T-helper 22 cell (primary cell): ENCODE measurements at places on chromosomes 4 and X.

DNA sequence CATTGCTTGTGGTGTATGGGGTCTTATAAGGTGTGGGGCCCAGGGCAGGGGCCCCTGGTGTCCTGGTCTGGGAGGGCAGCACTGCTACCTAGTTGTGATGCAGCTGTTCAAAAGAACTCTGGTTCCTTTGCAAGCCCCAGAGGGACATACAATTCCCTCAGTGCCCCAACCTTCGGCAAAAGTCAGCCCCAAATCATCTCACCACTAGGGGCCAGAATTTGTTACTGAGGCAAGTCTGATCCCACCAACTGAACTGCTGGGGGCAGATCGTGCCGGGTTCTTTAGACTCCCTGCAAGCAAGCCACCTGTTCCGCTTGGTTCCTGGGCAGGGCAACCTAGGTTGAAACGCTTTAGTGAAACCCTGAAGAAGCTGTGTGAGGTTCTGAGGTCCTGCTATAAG lies 180.1 kb upstream of the S100G start:
- no peak for DNase-seq

- no peak for DNase-seq
These were observed 51.0 kb upstream of the ENPP6 start for GRCh38 chr4:184268584-184269160.

- no peak for DNase-seq
These were observed 177.7 kb upstream of the PPARGC1A start for GRCh38 chr4:24067367-24068193.

- DNase-seq, result no peak
These were observed 319.3 kb upstream of the PPARGC1A start for GRCh38 chr4:24209131-24209530.

GRCh38 chr4:111761531-111761930 lies 383.7 kb upstream of the FAM241A start:
- no peak for DNase-seq

DNA sequence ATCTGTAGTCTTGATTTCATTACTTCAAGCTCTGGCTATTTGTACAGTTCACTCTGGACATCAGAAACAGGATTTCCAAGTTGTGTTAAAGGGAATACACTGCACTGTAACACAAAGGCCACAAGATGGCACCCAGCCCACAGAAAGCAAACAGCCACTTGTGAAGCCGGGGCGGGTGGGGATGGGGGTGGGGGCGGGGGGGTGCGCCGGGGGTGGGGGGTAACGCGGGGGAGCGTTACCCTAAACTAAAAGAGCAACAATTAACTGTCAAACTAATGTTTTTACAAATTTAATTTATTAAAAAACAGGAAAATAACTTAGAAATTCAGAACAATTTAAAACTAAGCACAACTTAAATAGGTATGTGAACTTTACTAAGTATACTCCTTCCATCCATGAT lies 27.3 kb downstream of the PRDX4 start:
- DNase-seq, result peak; percentile 24

- no peak for DNase-seq
These were observed 31.5 kb downstream of the BLOC1S4 start for GRCh38 chr4:6747294-6748051.

DNA sequence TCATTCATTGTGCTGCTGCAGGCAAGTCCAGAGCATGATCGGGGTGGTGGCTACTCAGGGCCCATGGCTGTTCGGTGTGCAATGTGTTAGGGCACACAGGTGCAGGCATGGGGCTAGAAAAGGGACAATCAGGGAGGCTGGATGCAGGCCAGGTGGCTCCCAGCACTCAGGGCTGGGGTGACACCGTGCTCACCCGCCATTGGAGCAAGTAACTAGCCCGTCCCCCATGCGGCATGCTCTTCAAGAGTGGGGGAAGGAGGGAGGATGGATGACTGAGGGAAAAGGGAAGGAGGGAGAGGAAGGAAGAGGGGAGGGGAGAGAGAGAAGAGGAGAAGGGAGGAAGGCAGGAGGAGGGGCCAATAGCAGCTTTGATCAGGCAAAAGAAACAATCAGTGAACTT lies 64.7 kb downstream of the INTS6L start:
- no peak for DNase-seq

DNA sequence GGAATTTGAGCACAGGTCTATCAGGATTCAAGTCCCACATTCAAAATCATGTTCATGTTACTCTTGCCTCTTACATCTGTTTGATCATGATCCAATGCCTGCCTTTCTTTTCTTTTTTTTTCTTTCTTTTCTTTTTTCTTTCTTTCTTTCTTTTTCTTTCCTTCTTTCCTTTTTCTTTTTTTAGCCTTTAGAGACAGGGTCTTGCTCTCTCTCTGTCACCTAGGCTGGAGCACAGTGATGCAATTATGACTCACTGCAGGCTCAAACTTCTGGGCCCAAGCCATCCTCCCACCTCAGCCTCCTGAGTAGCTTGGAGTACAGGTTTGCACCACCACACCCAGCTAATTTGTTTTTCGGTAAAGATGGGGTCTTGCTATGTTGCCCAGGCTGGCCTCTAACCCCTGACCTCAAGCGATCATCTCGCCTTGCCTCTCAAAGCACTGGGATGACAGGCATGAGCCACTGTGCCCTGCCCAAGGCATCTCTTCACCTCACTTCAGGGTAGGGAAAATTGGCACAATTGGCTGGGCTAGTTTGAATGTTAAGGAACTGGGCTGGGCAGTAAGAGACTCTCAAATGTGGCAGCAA lies 359.2 kb downstream of the FBXW7 start:
- DNase-seq, result no peak

DNA sequence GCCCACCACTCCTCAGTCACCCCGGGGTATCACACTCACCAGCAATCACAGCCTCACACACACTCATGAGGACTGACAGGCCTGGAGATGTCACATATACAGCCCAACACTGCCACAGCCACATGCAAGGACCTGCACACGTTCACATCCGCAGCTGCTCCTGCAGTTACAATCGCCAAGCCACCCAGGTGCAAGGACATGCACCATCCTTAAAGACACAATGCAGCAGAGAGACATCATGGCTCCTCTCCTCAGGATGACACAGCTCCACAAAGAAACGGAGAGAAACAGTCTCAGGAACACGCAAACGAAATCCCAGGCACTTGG lies 1.1 kb downstream of the PCSK1N start:
- no peak for DNase-seq

DNA sequence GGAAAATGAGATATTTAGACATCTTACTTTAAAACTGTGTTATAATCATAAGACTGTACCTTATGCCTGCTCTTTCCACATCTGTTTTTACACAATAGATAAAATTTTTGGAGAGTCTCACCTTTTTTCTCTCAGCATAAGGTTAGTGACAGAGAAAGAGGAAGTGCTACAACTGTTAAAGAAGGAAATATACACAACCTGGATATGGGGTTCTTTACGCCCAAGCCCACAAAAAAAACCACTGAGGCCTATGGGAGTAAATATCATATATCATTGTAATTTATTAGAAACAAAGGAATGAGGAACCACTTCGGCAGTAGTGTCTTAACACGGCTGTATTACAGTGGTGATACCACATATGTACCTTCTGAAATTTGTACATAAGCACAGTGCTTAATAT lies 265.9 kb upstream of the GK2 start:
- no peak for DNase-seq

- no peak for DNase-seq
These were observed 20.5 kb upstream of the TMSB4X start for GRCh38 chrX:12954376-12954775.

DNA sequence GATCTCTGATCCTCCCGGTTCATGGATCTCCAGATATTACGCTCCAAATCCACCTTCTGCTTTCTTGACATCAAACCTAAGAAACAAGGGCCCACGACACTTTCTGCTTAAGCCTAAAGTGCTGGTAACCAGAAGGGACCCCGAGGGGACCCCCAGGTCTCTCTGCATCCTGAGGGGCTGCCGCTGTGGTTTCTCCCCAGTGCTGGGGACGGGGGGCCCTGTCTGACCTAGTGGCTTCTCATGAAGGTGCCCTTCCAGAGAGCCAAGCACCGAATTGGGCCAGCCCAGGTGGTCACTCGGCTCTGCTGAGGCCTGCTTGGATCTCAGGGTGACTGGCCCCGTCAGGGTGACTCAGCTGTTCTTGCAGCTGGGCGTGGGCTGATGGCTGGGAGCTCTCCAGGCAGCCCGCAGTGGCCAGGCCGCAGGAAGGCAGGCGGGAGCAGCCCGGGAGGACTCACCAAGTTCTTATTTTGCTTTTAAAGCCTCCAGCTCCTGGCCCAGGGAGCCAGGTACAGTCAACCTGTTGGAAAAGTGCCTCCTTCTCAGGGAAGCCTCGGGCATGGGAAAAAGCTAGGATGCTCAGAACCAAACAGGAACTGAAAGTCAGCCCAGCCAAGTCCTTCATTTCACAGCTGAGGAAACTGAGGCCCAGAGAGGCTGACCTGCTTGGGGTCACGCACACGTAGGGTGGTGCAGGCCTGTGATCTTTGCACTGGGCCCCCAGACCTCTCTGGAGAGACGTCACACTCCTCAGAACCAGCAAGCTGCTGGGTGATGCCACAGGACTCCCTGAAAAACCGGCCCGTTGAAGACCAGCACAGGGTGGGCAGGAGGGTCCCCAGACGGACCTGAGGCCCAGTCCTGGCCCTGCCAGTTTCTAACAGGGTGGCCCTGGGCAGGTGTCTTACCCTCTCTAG lies 16.7 kb downstream of the BLOC1S4 start:
- no peak for DNase-seq

- no peak for DNase-seq
These were observed at the start of gene CXCL8 for GRCh38 chr4:73740353-73740778. Gene CXCL8, plus strand, starts transcription at chr4:73740569. Its CDS starts 90 bp downstream, at chr4:73740659.

GRCh38 chr4:153179100-153179499 lies 25.1 kb upstream of the TRIM2 start:
- no peak for DNase-seq

DNA sequence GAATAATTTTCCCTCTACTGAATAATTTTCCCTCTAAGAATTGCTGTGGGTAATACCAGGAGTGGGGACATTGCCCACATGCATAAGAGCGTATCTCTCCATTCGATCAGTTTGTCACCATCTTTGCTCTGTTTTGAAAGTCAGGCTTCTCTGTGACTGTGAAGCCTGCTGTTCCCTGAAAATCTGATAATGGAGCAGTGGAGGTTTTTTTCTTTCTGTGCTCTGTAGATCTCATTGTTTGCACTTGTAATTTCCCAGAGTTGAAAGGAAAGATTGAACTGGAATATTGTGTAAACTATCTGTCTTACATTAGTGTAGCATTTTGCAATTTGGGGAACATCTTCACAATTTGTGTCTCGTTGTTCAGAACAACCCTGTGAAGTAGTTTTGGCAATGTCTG lies 4.3 kb downstream of the ZXDB start:
- DNase-seq, result no peak

- DNase-seq, result no peak
These were observed 18.4 kb upstream of the CC2D2A start for GRCh38 chr4:15451181-15451865.

DNA sequence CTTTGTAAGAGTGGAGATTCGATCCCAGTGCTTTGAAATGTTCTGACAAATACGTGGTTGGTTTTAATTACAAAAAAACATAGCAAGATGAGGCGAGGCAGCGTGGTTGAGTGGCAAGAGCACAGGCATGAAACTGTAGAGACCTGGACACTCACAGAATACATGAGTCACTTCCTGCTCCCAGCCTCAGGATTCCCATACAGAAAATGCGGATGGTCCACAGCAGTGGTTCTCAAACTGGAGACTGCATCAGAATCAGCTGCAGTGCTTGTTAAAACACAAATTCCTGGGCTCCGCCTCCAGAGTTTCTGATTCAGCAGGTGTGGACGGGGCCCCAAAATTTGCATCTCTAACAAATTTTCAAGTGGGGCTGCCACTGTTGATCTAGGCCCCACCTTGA lies 10.1 kb downstream of the OTOP1 start:
- DNase-seq, result no peak

DNA sequence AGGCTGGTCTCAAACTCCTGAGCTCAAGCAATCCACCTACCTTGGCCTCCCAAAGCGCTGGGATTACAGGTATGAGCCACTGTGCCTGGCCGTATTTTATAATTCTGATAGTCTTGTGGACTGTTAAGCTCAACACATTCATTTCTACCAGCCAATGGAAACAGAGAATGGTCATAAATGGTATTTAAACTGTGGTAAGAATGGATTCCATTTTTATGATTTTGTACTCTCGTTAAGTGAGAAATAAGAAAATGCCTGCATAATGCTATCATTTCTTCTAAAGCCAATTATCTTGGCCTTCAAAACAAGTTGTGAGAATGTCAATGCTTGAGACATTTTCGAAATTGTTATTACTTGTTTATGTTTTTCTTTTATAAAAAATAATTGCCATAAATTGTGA lies 321.0 kb downstream of the IL15 start:
- DNase-seq, result no peak

DNA sequence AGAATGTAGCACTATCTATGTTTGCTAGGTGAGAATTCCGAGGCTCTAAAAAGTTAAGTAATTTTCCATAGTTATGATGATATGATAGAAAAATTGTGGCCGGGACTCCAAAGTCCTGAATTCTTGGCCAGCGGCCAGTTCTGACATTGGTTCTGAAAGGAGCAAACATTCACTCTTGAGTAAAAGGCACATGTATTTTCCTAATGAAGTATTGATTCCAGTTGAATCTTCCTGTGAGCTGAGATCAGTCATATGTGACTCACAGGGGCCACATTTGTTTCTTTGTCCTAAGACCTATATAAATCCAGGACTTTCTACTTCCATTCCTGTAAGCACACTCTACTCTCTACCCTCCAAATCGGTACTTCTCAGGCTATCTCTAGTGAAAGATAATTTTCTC lies 349.9 kb downstream of the BMPR1B start:
- DNase-seq, result no peak

- DNase-seq, result no peak
These were observed 135.5 kb downstream of the AMMECR1 start for GRCh38 chrX:110182362-110182761.

GRCh38 chr4:21685911-21686310 lies 262.7 kb downstream of the KCNIP4 start:
- DNase-seq, result no peak

- DNase-seq, result no peak
These were observed 56.3 kb downstream of the AGTR2 start for GRCh38 chrX:116226665-116227484.

GRCh38 chr4:70925418-70925817 lies 23.2 kb downstream of the MOB1B start:
- DNase-seq, result no peak

GRCh38 chr4:121189326-121190215 lies 25.4 kb upstream of the TNIP3 start:
- peak; percentile 2 for DNase-seq

DNA sequence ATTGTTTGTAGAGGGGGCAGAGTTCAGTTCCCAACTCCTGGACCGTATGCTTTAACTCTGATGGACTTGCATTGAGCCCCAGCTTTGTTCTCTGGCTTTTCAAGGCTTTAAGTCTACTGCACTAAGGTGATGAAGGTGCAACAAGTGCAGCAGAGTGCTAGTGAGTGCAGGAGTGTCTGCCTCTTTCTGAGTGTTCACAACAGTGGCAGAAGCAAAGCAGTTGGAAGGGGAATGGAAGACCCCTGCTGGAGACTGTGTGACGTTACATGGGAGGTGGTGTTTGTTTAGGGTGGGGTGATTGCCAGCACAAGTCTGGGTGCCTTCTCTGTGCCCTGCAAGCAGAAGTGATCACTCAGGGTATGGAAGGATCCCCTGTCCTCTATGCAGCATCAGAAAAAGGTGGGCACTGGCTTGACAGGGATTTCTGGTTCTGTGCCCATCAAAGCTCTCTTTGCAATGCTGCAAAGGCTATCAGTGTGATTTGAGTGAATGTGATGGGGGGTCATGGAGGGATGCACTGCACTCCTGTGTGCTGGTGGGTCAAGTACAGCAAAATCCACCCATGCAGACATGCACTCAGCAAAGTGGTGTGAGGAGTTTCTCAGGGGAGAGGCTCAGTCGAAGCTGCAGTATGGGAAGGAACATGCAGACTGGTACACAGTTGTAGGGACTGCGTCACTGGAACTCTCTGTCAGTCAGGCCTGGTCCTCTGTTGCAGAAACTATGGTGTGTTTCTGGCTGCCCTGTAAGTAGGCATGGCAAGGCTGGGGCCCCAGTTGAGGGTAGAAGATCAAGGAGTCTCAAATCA lies 70.9 kb upstream of the UGT2B7 start:
- no peak for DNase-seq
